ENCODE measurements at places on chromosomes 7 and 10.

DNA sequence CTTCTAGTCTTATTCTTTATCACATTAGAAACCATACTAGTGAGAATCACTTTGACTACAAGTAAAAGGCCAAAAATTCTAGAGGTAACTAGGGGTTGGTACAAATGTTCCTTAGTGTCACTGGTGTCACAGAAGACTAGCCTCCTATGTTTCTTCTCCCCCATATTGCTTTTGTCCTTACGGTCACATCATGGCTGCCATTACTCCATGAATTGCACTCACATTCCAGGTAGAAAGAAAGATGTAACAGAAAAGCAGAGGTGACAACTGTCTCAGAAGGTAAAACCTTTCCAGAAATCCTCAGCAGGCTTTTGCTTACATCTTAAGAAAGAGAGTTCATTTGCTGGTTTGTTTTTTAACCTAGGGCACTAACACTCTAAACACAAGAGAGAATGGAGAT lies 42.9 kb downstream of the USP6NL start:
- no peak overlapping the region for H3K27ac ChIP-seq
- H3K4me3 ChIP-seq, result no peak overlapping the region
- no peaks in the 10 kb centered on the region for H3K27me3 ChIP-seq
- ATAC-seq, result no peak
- no peaks in the 10 kb centered on the region for H3K4me1 ChIP-seq

GRCh38 chr10:51961401-51961800 lies 262.0 kb upstream of the CSTF2T start:
- no peaks in the 10 kb centered on the region for H3K36me3 ChIP-seq
- H3K27ac ChIP-seq, result no peak overlapping the region
- H3K27me3 ChIP-seq, result peaks cover 34% of the 10 kb centered on the region

- H3K36me3 ChIP-seq, result peaks cover 69% of the 10 kb centered on the region
- H3K4me1 ChIP-seq, result peaks cover 43% of the 10 kb centered on the region
- ATAC-seq, result no peak
- H3K4me3 ChIP-seq, result peak overlapping the region; percentile 7
- H3K27me3 ChIP-seq, result no peaks in the 10 kb centered on the region
These were observed 65.2 kb upstream of the FAM133B start for GRCh38 chr7:92655346-92655884.

- peaks cover 13% of the 10 kb centered on the region for H3K27me3 ChIP-seq
- no peak overlapping the region for H3K4me3 ChIP-seq
- no peaks in the 10 kb centered on the region for H3K36me3 ChIP-seq
These were observed 91.9 kb downstream of the GPAM start for GRCh38 chr10:112091703-112092102.

- H3K4me3 ChIP-seq, result no peak overlapping the region
- peak; percentile 98 for ATAC-seq
- H3K4me1 ChIP-seq, result peaks cover 5% of the 10 kb centered on the region
- peak overlapping the region; percentile 47 for H3K27ac ChIP-seq
- H3K27me3 ChIP-seq, result peaks cover 19% of the 10 kb centered on the region
- no peaks in the 10 kb centered on the region for H3K36me3 ChIP-seq
These were observed 80.9 kb upstream of the APBB1IP start for GRCh38 chr10:26357203-26357602.

DNA sequence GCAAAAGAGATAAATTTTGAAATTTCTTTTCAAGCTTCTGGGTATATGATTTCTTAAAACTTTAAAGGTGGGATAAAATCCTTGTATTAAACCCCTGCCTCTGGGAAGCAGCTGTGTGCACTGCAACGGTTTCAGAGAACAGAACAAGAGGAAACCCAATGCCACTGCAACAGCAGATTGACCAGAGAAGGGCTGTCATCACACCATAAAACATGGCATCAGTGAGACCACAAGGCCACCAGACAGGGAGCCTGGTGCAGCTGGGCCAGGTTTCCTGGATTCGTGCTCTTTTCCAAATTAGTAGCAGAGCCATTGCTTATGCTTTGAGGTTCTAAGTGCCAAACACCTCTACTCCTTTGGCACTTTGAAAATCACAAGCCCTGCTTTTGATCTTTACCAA lies 152.4 kb downstream of the PRPF18 start:
- no peak overlapping the region for H3K4me3 ChIP-seq
- no peak overlapping the region for H3K27ac ChIP-seq
- no peaks in the 10 kb centered on the region for H3K4me1 ChIP-seq
- ATAC-seq, result no peak

GRCh38 chr10:77798940-77799339 lies 127.6 kb downstream of the DLG5 start:
- H3K27me3 ChIP-seq, result peaks cover 4% of the 10 kb centered on the region
- peak overlapping the region; percentile 36 for H3K4me3 ChIP-seq
- ATAC-seq, result no peak
- peaks cover 10% of the 10 kb centered on the region for H3K36me3 ChIP-seq
- H3K4me1 ChIP-seq, result peaks cover 36% of the 10 kb centered on the region
- peak overlapping the region; percentile 76 for H3K27ac ChIP-seq

- ATAC-seq, result peak; percentile 23
- H3K4me1 ChIP-seq, result peaks cover 26% of the 10 kb centered on the region
- H3K27ac ChIP-seq, result peak overlapping the region; percentile 1
- peaks cover 4% of the 10 kb centered on the region for H3K36me3 ChIP-seq
- H3K4me3 ChIP-seq, result peak overlapping the region; percentile 38
These were observed 34.7 kb downstream of the NET1 start for GRCh38 chr10:5447056-5447455.

DNA sequence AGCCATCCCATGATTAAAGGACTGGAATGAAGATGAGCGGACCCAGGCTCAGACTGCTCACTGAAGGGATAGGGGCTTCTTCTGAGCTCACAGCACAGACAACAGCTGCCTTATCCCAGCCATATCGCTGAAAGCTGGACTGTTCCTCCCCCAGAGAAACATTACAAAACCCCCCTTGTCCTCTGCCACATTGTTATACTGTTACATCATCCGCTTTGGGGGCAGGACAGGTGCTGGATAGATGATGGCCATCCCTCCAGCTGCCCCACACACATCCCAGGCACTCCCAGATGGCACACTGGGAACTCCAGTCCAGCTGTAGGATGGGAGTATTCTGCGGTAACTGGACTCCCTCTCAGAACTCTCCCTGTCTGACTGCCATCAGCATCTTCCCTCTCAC lies 58.7 kb upstream of the BTRC start:
- no peak overlapping the region for H3K4me3 ChIP-seq
- no peaks in the 10 kb centered on the region for H3K4me1 ChIP-seq
- no peaks in the 10 kb centered on the region for H3K36me3 ChIP-seq
- H3K27me3 ChIP-seq, result peaks cover 51% of the 10 kb centered on the region
- no peak for ATAC-seq

DNA sequence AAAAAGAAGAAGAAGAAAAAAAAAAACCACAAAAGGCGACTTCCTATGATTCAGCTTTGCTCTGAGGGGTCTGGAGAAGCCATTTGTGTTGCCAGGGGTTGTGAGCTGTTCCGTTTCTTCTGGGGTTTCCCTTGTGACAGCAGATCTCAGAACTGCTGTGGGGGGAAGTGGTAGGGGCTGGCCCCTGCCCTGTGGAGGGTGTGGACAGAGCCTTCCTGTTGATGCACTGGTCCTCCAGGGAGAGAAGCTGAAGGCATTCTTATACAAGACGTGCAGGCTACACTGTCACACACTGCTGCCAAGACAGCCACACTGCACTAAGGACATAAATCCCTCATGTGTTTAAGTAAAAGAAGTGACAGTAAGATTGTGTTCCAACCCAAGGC lies 17.3 kb upstream of the CSGALNACT2 start:
- ATAC-seq, result peak; percentile 99
- H3K36me3 ChIP-seq, result no peaks in the 10 kb centered on the region
- peak overlapping the region; percentile 60 for H3K4me3 ChIP-seq
- peaks cover 12% of the 10 kb centered on the region for H3K4me1 ChIP-seq
- H3K27ac ChIP-seq, result peak overlapping the region; percentile 80

DNA sequence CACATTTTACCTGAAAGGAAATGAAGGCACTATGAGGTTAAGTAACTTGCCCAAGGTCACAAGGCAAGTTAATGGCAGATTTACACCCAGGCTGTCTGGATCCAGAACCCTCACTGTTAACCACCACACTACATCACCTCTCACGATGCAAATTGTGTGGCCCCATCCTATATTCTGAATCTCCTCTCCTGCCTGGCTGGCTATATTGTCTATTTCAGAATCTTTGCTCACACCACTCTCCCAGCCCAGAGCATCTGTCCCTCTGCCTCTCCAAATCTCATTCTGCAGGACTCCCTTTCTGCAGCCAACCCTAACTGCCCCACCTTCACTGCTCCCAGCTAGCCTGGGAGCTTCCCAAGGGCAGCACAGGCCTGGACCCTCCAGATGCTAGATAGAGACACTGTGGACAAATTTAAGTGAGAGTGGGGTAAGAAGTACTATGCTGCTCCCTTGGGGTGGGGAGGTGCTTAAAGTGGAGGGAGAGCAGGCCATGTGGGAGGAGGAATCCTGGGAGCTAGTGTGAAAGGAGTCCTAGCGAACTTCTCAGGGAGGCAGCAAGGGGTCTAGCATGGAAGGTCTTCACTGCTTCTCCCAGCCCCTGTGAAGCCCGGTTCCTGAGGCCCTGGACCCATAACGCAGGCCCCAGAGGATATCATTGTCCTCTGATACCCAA lies 786 bp downstream of the CUEDC2 start:
- peak overlapping the region; percentile 93 for H3K27ac ChIP-seq
- peaks cover 33% of the 10 kb centered on the region for H3K4me1 ChIP-seq
- no peaks in the 10 kb centered on the region for H3K36me3 ChIP-seq
- no peaks in the 10 kb centered on the region for H3K27me3 ChIP-seq
- peak overlapping the region; percentile 93 for H3K4me3 ChIP-seq

- H3K4me1 ChIP-seq, result peaks cover 3% of the 10 kb centered on the region
- no peak overlapping the region for H3K4me3 ChIP-seq
These were observed 170.7 kb downstream of the HERPUD2 start for GRCh38 chr7:35524112-35524804.

DNA sequence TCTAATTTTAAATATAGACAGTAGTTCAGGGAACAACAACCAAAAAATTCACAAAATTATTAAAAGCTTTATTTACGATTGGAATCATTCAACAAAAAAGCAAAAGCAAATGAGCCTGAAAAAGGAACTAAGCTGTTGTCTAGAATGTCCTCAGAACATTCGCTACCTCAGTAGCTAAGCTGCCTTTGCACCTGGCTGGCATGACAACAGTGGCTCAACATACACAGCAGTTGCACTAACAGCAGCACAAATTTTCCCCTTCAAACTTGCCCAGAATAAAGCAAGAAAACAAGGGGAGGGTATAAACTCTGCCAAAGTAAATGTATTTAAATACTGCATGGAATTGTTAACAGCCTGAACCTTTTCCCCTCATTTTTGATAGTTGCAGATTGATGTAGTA lies 70.4 kb upstream of the GRID1 start:
- peaks cover 78% of the 10 kb centered on the region for H3K36me3 ChIP-seq
- no peak for ATAC-seq
- no peak overlapping the region for H3K27ac ChIP-seq
- H3K27me3 ChIP-seq, result no peaks in the 10 kb centered on the region

DNA sequence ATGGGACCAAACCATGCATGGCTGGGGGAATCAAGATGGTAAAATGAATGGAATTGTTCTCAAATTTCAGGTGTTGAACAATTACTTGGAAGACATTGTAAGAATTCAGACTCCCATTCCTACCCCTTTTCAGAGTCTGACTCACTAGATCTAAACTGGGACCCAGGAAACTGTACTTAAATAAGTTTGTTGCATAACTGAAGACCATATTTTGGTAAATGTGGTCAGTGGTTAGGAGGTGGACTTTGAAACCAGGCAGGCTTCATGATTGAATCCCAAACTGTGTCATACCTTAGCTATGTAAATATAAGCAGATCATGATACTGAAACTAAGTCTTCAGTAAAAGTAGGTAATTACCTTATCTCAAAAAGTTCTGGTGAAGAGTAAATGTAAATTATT lies 41.7 kb downstream of the ZWINT start:
- no peaks in the 10 kb centered on the region for H3K36me3 ChIP-seq
- H3K27ac ChIP-seq, result no peak overlapping the region
- peak; percentile 21 for ATAC-seq
- H3K4me1 ChIP-seq, result no peaks in the 10 kb centered on the region
- no peak overlapping the region for H3K4me3 ChIP-seq

GRCh38 chr10:71789871-71790270 lies 16.6 kb upstream of the VSIR start:
- no peak overlapping the region for H3K27ac ChIP-seq
- no peaks in the 10 kb centered on the region for H3K36me3 ChIP-seq
- no peak overlapping the region for H3K4me3 ChIP-seq
- no peaks in the 10 kb centered on the region for H3K27me3 ChIP-seq

DNA sequence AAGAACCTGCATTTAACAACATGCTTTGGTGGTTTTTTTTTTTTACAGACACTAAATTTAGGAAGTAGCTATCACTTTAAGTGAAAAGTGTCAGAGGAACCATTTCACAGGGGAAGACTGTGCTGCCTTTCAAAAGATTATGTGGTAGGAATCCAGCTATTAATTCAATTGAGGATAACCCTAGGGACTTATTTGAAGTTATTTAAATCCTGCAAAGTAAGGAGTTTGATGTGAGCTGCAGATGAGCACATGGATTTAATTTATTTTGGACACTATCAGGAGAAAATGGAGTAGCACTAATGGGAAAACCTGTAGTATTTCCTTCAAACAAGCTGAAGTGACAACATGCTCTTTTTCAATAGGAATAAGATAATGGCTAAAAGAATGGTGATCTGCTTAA lies 419.8 kb downstream of the ANKRD7 start:
- no peak overlapping the region for H3K27ac ChIP-seq
- ATAC-seq, result no peak
- no peaks in the 10 kb centered on the region for H3K4me1 ChIP-seq

GRCh38 chr7:40623863-40624262 lies 489.1 kb downstream of the SUGCT start:
- no peak overlapping the region for H3K4me3 ChIP-seq
- no peaks in the 10 kb centered on the region for H3K4me1 ChIP-seq
- H3K27me3 ChIP-seq, result no peaks in the 10 kb centered on the region
- ATAC-seq, result no peak

DNA sequence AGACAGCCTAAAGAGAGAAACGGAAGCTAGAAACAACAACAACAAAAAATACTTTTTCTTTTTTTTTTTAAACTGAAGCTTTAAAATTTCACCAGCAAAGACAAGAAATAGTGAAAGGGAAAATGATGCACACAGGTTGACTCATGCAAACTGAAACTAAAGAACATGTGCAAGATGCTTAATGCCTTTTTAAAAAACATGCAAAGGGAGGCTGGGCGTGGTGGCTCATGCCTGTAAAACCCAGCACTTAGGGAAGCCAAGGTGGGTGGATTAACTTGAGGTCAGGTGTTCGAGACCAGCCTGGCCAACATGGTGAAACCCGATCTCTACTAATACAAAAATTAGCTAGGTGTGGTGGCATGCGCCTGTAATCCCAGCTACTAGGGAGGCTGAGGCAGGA lies 15.1 kb upstream of the CUBN start:
- peak overlapping the region; percentile 80 for H3K27ac ChIP-seq
- ATAC-seq, result peak; percentile 96
- H3K27me3 ChIP-seq, result no peaks in the 10 kb centered on the region
- H3K36me3 ChIP-seq, result no peaks in the 10 kb centered on the region
- no peak overlapping the region for H3K4me3 ChIP-seq
- H3K4me1 ChIP-seq, result peaks cover 10% of the 10 kb centered on the region

GRCh38 chr7:73903321-73904218 lies 42.6 kb downstream of the TMEM270 start:
- no peak overlapping the region for H3K27ac ChIP-seq
- no peaks in the 10 kb centered on the region for H3K36me3 ChIP-seq
- no peaks in the 10 kb centered on the region for H3K4me1 ChIP-seq
- no peak overlapping the region for H3K4me3 ChIP-seq
- H3K27me3 ChIP-seq, result peaks cover 4% of the 10 kb centered on the region
